ENCODE measurements at places on chromosomes 3 and 15. TPM values are rescaled to one million over a fixed set of nuclear protein-coding genes. Genes with fewer than 3 reads are reported as not detected.
A peak's percentile ranks its signal among the peaks of the same experiment; 100 is the strongest.

DNA sequence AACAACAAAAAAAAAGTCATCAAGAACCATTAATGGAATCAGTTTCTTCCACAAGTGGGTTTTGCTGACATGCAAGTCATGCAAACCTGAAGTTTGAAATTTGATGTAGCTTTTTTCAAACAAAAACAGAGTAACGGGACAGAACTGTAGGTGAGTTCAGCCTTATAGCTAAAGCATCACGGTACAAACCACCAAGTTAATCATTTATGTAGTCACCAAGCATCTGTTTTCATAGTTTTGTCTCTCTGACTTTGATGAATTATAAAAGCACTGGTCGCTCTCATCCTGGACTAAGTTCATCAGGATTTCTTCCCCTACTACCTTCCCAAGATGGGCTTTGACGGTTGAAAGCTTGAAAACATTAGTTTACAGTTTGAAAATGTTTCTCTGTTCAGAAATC lies 117.0 kb upstream of the SAMMSON start:
- no peak for DNase-seq

DNA sequence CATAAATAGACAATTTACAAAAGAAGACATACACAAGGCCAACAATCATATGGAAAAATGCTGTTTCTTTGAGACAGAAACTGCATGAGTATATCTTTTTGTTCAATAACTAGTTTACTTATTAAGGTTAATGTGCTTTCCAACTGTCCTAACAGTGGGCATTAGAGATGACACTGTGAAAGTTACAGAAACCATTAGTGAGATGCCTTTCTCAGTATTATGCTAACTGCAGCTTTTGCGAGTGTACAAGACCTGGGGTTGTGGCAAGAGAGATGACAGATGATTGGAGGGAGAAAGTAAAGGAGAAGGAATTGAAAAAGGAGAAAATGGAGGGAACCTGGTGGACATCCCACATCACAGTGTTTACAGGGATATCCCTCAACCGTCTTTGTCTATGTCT lies 640.5 kb downstream of the ZPLD1 start:
- DNase-seq, result no peak

DNA sequence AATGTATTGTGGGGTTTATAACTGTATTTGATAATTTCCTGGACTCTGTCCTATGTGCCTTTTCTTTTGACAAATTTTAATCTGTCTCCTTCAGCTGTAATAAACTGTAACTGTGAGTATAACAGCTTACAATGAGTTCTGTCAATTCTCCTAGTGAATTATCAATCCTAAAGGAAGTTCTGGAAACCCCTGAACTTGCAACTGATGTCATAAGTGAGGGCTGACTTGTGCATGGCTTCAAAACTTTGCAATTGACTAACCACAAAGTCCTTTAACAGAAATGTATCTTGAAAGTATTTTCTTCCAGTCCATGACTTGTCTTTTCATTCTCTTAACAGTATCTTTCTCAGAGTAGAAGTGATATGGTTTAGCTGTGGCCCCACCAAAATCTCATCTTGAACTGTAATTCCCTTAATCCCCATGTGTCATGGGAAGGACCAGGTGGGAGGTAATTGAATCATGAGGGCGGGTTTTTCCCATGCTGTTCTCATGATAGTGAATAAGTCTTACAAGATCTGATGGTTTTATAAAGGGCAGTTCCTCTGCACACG lies 108.3 kb downstream of the TFDP2 start:
- DNase-seq, result no peak

CACNA1D gene
- total RNA-seq, result 0.32 TPM

DNA sequence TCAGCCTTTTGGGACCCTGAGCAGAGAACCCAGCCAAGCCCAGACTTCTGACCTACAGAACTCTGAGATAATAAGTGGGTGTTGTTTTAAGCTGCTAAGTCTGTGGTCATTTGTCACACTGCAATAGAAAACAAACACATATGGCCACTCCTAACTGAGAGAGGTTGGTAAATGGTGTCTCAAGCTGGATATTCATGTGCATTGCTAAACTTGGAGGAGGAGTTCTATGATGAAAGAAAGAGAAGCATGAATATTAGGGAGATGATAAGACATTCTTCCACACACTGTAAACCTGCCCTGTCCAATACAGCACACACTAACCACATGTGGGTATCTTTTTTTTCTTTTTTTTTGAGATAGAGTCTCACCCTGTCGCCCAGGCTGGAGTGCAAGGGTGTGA lies 27.8 kb upstream of the UBL7 start:
- DNase-seq, result no peak

GRCh38 chr3:153372326-153372725 lies 210.3 kb downstream of the RAP2B start:
- no peak for DNase-seq

ARRDC4 gene
- total RNA-seq, result 0.18 TPM

GP5 gene
- 1.3 TPM for total RNA-seq

- DNase-seq, result no peak
These were observed 13.2 kb downstream of the USP13 start for GRCh38 chr3:179666030-179666429.

- DNase-seq, result no peak
These were observed 21.2 kb downstream of the RAD18 start for GRCh38 chr3:8942115-8942514.

- DNase-seq, result no peak
These were observed 16.3 kb downstream of the BNC1 start for GRCh38 chr15:83268147-83268546.

DNA sequence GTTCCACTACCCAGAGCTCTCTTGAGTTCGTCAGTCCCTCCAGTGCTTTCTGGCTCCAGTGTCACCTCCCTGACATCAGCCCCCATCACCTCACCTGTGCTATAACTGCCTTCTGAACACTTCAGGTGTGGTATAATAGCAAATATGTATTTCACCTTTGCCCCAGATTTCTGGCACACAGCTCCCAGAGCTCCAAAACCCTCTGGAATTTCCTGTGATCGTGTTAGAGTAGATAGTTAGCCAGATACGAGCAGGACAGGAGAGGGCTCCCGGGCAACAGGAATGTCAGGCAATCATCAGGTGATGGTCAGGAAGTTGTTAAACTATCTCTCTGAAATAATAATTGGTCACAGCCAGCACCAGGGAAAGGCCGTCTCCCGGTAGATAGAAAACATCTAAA lies 22.6 kb upstream of the LIMD1 start:
- no peak for DNase-seq

DNA sequence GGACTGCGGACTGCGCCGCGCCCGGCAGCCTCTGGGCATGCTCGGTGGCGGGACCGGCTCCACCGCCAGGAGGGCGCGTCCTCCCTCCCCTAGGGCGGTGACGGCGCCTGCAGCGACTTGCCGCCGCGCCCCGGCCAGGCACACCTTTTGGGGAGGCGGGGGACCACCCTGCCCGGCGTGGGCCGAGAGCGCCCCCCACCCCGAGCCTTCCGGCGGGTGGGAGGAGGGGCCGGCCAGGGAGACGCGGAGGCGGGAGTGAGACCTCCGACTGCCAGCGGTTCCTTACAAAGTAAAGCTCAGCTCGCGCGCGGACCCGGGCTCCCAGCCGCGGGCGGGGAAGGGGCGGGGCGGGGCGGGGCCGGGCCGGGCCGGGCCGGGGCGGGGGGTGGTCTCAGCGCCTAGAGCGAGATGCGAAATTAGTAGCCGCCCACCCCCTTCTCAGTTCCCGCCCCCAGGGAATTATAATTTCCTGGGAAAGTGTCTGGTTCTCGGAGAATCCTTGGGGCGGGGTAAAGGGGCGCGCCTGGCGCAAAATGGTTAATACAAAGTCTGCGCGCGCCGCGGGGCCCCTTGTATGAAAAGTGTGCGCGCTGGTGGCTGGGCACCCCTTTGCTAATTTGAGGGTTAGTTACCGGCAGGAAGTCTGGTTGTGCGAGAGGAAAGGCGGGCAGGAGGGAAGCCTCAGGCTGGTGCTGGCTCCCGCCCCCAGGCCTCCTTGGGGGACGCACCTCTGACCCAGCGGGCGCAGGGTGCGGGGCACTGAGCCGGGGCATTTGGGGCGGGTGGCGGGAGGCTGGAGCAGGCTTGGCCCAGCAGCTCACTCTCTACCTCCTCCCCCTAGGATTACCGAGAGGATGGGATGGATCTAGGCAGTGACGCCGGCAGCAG lies 224.8 kb upstream of the IL12A start:
- peak; percentile 49 for DNase-seq

SLC15A2 gene
- 3.9 TPM for total RNA-seq

DNA sequence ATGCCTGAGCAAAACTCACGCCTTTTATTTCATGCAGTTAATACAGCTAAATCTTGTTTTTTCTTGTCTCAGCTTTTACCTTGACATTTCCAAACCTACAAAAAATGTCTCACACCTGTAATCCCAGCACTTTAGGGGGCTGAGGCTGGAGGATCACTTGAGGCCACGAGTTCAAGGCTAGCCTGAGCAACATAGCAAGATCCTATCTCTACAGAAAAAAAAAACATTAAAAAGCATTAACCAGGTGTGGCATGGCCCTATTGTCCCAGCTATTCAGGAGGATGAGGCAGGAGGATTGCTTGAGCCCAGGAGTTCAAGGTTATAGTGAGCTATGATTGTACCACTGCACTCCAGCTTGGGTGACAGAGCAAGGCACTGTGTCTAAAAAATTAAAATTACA lies 3.9 kb upstream of the TMEM212 start:
- DNase-seq, result no peak

DNA sequence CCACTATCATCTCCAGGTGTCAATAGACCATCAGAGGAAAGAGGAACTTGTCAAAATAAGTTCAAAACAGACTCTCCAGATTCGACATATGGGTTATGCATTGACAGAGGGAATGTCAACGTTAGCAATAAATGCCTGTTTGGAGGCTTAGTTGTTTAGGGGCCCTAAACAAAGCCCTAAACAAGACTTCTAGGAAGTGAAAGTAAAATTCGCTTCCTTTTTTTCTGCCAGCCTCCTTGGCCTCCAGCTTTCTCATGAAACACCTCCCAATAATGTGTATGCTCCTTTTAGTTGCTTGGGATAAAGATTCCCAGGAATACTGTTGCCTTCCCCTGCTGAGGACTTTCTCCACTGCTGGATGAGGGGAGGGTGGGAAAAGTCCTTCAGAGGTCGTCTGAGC lies 70.9 kb upstream of the ARNT2 start:
- DNase-seq, result no peak
